ENCODE measurements at places on chromosomes 1 and 21. TPM values are rescaled to one million over a fixed set of nuclear protein-coding genes. Genes with fewer than 3 reads are reported as not detected.

The KIF2C gene
- 2.9 TPM for total RNA-seq

The PI4KB gene
- 28.5 TPM for total RNA-seq

The TGFBR3 gene
- 4.9 TPM for total RNA-seq

The CFAP45 gene
- under 0.01 TPM for total RNA-seq

The MPZL1 gene
- total RNA-seq, result 184 TPM

The ARTN gene
- under 0.01 TPM for total RNA-seq

The RGS8 gene
- 39.5 TPM for total RNA-seq

The SASS6 gene
- 4.5 TPM for total RNA-seq

The MPL gene
- not detected for total RNA-seq

The C1orf167 gene
- total RNA-seq, result not detected
